ENCODE measurements at places on chromosomes 7 and 10.
A peak's percentile ranks its signal among the peaks of the same experiment; 100 is the strongest.

DNA sequence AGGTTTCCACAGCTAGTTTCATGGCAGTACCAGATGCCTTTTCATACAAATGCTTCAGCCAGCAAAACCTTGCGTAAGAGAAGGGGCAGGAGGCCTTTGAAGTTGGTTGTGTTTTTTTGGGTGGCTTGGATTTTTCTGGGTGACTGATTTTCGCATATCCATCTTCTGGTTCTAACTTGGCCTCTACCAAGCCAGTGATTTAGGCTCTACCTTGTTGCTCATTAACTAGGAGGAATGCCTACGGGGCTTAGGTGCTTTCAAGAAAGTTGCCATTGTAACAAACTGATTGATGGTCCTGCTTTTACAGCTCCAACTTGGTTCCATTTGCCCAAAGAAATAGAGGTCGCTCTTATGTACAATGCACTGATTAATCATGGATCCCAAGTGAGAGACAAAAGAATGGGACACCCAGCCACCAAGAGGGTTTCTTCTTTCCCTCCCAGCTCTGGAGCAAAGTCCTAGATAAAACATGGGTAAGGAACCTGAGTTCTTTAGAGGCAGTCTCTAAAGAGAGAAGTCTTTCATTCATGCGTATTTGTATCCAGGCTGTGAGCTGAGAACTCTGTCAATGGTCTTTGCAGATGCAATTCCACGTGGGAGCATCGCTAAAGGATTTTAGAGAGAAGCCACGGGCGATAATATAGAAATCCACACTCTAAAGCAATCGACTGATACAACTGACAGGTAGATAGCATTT lies 92.1 kb upstream of the FGFR2 start:
- no peak for DNase-seq

DNA sequence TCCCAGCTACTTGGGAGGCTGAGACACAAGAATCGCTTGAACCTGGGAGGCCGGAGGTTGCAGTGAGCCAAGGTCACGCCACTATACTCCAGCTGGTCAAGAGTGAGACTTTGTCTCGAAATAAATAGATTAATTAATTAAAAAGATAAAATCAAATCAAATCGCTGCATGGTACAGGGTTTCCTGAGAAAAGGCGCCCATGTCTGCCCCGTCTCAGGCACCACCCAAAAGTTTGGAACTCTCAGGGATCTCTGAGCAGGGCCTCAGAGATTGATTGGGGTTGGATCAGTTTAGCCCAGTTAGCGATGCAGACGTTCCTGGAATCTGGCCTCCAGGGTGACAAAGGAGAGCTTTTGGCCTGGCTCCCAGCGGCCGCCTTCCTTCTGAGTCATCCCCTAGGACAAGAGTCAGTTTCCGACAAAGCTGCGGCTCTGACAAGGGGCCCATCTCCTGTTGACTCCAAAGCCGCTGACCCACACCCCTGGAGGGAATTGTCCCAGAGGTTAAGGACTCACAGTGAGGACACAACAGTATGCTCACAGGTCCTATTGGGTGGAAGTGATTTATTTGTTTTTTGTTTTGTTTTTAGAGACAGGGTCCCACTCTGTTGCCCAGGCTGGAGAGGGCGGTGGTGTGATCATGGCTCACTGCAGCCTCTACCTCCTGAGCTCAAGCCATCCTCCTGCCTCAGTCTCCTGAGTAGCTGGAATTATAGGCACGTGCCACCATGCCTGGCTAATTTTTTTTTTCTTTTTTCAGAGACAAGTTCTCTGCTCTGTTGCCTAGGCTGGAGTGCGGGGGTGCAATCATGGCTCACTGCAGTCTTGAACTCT lies 6.8 kb downstream of the ORAI2 start:
- DNase-seq = no peak

DNA sequence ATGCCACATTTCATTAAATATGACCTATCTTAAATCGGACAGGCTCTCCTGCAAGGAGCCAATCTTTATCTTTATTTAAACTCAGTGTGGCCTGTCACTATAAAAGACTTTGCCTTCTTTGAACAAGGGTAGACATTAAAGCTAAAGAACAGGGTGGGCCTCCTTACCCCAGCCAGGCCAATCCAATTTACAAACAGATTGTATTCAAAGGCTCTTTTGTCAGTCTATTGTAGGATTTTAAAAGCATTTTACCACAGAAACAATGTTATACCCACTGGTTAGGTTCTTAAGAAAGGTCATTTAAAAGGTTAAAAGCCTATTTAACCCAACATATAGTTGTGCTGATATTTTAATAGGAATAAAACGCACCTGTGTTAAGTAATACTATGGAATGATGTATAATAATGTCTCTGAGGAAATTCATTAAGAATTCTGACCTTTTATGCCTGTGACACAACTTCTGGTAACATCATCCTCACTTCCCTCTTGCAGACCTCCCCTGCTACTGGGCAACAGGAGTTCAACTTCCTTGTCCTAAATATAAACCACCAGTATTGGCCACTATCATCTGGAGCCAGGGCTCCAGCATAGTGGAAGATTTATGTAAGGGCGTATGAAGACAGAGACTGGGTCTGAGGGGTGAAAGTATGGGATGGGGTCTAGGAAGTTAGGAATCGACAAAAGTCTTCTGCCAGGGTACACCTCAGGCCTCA lies 32.5 kb downstream of the MTERF1 start:
- no peak for DNase-seq

- DNase-seq = no peak
These were observed 177.6 kb upstream of the SEMA3A start for GRCh38 chr7:84372155-84372621.

GRCh38 chr7:73909051-73909941 lies 48.3 kb downstream of the TMEM270 start:
- DNase-seq = no peak

- no peak for DNase-seq
These were observed 8.0 kb upstream of the CCDC71L start for GRCh38 chr7:106668861-106669524.

DNA sequence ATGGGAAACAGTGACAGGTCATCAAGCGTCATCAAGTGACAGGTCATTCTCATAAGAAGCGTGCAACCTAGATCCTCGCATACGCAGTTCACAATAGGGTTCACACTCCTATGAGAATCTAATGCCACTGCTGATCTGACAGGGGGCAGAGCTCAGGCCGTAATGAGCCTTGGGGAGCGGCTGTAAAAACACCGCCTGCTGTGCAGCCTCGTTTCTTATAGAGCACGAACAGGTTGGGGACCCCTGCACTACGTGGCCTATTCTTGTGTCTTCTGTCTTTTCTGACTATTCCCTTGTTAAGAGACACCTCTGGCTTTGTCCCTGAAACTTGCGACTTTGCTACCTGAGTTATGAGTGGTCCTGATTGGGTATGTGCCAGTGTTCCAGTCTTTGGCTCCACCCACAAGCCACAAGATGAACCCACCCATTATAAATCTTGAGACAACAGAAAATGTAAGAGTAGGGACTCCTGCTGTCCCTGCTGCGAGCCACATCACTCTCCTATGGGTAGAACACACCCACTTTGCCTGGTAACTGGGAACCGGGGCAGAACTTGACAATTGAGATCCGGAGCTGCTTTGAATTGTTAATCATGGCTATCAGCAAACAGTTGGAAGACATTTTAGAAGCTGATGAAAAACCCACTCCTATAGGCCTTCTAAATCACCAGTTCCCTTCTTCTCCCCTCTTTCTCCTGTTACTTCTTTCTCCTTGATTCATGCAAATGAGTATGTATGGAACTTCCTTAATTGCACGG lies 55.8 kb upstream of the EXOC4 start:
- DNase-seq = no peak

DNA sequence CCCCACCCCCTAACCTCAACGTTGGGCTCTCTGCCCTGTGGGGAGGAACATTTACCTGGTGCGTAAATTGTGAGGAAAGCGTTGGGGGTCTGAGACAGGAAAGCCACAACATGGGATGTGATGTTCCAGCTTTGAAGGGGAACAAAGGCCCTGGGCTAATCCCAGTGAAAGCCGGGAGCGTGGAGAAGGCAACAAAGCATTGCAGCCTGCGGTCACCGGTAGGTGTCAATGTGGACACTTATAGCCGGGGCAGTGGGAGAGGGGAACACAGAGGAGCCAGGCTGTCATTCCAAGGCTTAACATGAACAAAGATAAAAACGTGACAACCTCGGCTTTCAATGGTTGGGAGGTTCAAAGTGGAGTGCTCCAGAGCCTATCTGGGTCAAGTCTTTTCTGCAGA lies 12.7 kb downstream of the PTF1A start:
- no peak for DNase-seq

DNA sequence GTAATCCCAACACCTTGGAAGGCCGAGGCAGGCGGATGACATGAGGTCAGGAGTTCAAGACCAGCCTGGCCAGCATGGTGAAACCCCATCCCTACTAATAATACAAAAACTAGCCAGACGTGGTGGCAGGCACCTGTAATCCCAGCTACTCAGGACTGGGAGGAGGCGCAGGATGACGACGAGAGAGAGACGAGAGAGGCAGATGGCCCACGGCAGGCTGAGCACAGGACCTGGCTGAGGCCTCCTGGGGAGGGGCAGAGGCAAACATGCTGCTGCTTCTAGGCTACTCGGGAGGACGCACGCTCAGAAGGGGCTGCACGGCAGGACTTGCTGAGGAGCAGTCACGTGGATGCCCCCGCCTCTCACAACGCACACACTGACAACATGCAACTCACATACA lies 22.4 kb downstream of the DIP2C start:
- DNase-seq = no peak

DNA sequence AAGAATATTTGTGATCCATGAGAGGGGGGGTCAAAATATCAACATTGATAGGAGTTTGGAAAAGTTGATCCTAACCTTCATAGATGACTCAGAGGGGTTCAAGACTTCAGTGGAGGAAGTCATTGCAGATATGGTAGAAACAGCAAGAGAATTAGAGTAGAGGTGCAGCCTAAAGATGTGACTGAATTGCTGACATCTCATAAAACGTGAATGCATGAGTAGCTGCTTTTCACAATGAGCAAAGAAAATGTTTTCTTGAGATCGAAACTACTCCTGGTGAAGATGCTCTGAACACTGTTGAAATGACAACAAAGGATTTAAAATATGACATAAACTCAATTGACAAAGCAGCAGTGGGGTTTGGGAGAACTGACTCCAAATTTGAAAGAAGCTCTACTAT lies 700.7 kb upstream of the FZD8 start:
- DNase-seq = no peak

GRCh38 chr7:129889133-129889844 lies 63.5 kb downstream of the UBE2H start:
- no peak for DNase-seq

DNA sequence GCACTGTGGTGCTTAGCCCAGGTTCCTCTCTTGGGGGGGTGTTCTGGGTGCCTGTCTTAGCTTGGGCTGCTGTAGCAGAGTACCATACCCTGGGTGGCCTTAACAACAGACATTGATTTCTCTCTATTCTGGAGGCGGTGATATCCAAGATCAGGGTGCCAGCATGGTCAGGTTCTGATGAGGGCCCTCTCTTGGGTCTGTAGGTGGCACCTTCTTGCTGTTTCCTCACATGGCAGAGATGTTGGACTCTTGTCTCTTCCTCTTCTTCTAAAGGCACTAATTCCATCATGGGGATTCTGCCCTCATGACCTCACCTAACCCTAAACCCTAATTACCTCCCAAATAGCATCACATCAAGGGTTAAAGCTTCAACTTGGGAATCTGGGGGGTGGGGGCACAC lies 19.9 kb upstream of the CRHR2 start:
- DNase-seq = peak; percentile 21

- DNase-seq = no peak
These were observed 483.8 kb downstream of the TFEC start for GRCh38 chr7:115546790-115547189.

GRCh38 chr10:97454330-97455036 lies 8.5 kb downstream of the ZDHHC16 start:
- DNase-seq = no peak

- no peak for DNase-seq
These were observed 117.2 kb downstream of the ELFN1 start for GRCh38 chr7:1787241-1787640.

DNA sequence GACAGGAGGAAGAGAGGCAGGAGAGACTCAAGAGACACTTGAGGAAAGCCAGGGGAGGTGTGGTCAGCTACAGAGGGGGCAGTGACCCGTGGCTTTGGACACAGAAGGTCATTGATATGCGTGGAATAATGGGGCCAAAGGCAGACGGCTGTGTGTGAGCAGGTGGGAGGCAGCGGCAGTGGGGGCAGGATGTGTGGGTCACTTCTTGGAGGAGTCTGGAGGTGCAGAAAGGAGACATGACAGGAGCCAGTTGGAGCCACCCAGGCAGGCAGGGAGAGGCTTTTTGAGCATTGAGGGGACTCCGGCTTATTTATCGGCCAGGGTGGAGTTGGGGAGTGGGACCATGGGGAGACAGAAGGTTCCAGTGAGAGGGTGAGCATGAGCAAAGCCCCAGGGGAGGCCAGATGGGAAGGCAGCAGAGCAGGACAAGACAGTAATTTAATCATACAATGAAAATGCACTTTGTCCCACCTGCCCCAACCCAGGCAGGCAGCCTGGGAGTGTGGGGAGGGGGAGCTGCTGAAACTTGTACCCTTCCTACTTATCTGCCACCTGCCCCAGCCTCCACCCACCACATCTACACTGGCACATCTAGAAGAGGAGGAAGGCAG lies 5.0 kb downstream of the LDB3 start:
- no peak for DNase-seq

- no peak for DNase-seq
These were observed 1303.0 kb downstream of the GATA3 start for GRCh38 chr10:9357471-9357870.

DNA sequence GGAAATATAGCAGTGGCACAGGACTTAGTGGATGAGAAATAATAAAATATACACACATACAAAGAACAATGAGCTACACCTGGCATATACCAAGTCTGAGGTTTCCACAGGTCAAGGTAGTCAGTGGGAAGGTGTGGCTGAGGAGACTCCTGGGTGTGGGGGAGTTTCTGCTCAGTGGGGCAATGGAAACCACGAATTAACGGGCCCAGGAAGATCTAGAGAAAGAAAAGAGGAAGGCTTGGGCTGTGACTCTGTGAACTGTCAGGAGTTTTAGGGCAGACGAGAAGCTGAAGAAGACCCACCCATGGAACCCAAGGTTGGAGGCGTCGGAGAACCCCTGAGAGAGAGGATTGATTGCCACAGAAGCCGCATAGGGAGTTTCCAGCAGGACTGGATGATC lies 196.5 kb downstream of the HERPUD2 start:
- no peak for DNase-seq

- no peak for DNase-seq
These were observed 13.7 kb upstream of the MAP3K8 start for GRCh38 chr10:30420266-30420665.

GRCh38 chr7:106629516-106629915 lies 31.4 kb downstream of the CCDC71L start:
- no peak for DNase-seq

GRCh38 chr7:85664341-85664740 lies 477.5 kb upstream of the SEMA3D start:
- no peak for DNase-seq

GRCh38 chr7:152103066-152103465 lies 77.6 kb downstream of the GALNT11 start:
- DNase-seq = no peak

DNA sequence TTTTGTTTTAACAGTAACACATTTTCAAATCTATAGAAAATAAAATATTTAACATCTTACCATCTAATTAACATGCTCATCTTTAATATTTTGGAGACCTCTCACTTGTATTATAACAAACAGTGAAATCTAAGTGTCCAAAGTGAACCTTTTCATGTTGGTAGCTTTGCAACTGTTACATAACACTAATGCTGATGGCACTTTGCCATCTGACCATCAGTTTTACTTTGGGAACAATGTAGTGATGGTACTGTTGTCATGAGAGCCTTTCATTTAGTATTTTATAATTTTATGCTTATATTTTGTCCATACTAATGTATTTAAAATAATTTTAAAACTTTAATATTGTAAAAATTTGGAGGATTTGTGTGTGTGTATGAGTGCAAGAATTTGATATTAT lies 1017.0 kb upstream of the KCND2 start:
- no peak for DNase-seq

- DNase-seq = peak; percentile 29
These were observed 107.2 kb upstream of the LYZL2 start for GRCh38 chr10:30736685-30737232.
